ENCODE measurements at places on chromosomes 1 and 21. TPM values are rescaled to one million over a fixed set of nuclear protein-coding genes. Genes with fewer than 3 reads are reported as not detected.

LORICRIN gene
- total RNA-seq: not detected

GRCh38 chr1:46489638-46490405, at the start of gene DMBX1:
Gene DMBX1 (plus strand): TSS chr1:46489836. CDS start chr1:46507011, 17,175 bp downstream.
- no peak for DNase-seq

MYBPH gene
- total RNA-seq: not detected

- DNase-seq: no peak
Observed at GRCh38 chr1:66312271-66312990, 221.5 kb upstream of the SGIP1 start.

DNA sequence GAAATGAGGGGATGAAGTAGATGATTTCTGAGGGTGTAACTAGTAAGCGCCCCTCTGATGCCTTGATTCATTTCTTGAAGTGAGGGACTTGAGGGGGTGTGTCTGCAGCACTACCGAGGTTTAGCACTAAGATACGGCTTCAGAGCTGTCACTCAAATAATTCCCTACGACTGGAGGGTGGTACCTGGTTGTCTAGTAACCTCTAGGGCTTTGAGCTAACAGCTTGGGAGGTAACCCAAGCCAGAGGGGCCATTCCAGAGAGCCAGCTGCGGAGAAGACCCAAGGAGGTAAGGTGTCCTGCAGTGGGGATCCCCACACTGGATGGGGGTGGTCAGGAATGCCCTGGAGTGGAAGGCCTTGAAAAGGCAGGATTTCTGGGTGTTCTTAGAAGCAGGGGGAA, at the start of gene TTC24:
TTC24 (plus strand) TSS at position 252 of the 400 bp plus-strand sequence. CDS start 1,642 bp downstream, outside the sequence.
- DNase-seq: no peak

DNA sequence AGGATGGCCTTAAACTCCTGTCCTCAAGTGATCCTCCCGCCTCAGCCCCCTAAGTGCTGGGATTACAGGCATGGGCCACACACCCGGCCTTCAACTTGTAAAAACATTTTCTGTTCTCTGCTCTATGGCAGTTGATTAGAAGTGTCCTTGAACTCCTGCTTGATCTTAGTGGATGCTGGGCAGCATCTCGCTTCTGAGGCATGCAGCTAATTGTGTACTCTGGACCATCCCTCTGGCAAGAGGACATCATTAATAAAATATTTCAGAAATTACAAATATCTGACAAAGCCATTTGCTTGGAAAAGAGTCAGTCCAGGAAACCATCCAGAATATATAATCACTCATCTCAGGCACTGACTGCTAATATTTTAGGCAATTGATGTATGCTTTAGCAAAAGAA, 8.1 kb downstream of the NGF start:
- no peak for DNase-seq
